Esophagus mucosa (tissue), 1 donor: ENCODE measurements at places on chromosomes 2 and 18. TPM values are rescaled to one million over a fixed set of nuclear protein-coding genes. Genes with fewer than 3 reads are reported as not detected.

Gene ANKRD30BL
- total RNA-seq = not detected

Gene HTR2B
- total RNA-seq = not detected

Gene ST3GAL5
- 1.2 TPM for total RNA-seq

Gene SH3RF3
- total RNA-seq = 0.68 TPM

Gene WDFY1
- 24.9 TPM for total RNA-seq

Gene VWA3B
- 0.40 TPM for total RNA-seq

Gene RTP5
- total RNA-seq = not detected

Gene CCDC138
- total RNA-seq = 4.2 TPM

Gene B3GNT7
- total RNA-seq = 5.5 TPM

Gene TSGA10
- total RNA-seq = 2.8 TPM

Gene SERPINB13
- 281 TPM for total RNA-seq

Gene ST6GAL2
- 2.5 TPM for total RNA-seq

Gene GCG
- total RNA-seq = not detected

Gene DSEL
- 0.48 TPM for total RNA-seq

Gene DSG4
- total RNA-seq = not detected

Gene TFCP2L1
- total RNA-seq = 36.5 TPM

Gene CPO
- total RNA-seq = not detected

Gene CFAP65
- total RNA-seq = not detected

Gene EFR3B
- 0.48 TPM for total RNA-seq

Gene ERMN
- not detected for total RNA-seq

Gene RUFY4
- total RNA-seq = 0.12 TPM

Gene UNC50
- total RNA-seq = 22.6 TPM

Gene SP110
- total RNA-seq = 9.1 TPM

Gene AQP12A
- not detected for total RNA-seq

Gene STK36
- 12.0 TPM for total RNA-seq

Gene GRB14
- 0.36 TPM for total RNA-seq

Gene TSPYL6
- total RNA-seq = not detected

Gene FAM110C
- 44.3 TPM for total RNA-seq

Gene TEKT4
- total RNA-seq = not detected

Gene LYPD1
- total RNA-seq = 1.6 TPM

Gene M1AP
- 1.6 TPM for total RNA-seq

Gene NBAS
- 25.1 TPM for total RNA-seq

Gene GPR39
- 1.4 TPM for total RNA-seq

Gene CCDC121
- 1.3 TPM for total RNA-seq

Gene BUB1
- 15.9 TPM for total RNA-seq

Gene ANKAR
- 2.7 TPM for total RNA-seq

Gene GALR1
- total RNA-seq = not detected

Gene OSR1
- total RNA-seq = 0.96 TPM

Gene CCDC148
- 0.32 TPM for total RNA-seq

Gene ADAM23
- total RNA-seq = 16.3 TPM
